Urothelium cell line (cell line): ENCODE measurements at places on chromosomes 12 and 14.
A peak's percentile ranks its signal among the peaks of the same experiment; 100 is the strongest.

DNA sequence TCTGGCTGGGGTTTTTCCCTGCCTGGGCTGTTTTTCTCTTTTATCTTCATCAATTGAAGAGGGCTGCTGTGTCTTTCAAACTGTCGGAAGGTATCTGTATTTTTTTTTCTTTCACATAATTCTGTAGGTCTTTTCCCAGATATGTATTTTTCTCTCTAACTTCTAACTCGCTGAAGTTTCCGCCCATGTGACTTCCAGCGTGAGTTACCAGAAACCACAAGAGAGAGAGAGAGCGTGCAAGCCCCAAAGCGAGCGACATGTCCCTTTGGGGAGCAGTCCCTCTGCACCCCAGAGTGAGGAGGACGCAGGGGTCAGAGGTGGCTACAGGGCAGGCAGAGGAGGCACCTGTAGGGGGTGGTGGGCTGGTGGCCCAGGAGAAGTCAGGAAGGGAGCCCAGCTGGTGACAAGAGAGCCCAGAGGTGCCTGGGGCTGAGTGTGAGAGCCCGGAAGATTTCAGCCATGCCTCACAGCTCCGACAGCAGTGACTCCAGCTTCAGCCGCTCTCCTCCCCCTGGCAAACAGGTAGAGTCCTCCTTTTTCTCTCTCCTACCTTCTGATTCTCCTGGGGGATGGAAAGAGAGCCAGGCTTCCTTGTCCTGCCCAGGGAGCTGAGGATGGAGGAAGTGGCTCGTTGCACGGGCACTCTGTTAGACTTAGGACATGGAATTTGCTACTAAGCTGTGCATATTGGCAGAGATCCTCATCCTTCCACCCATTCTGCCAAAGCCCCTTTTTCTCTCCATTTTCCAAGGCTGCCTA, at the start of gene BATF:
TSS of gene BATF (plus strand) at position 246 of the 759 bp plus-strand sequence. CDS start at position 460, 214 bp downstream.
- no peak for DNase-seq

- DNase-seq = no peak
Measured at GRCh38 chr14:72678356-72678755, 215.5 kb downstream of the DPF3 start.

GRCh38 chr14:99079061-99079727, 192.8 kb downstream of the BCL11B start:
- no peak for DNase-seq

DNA sequence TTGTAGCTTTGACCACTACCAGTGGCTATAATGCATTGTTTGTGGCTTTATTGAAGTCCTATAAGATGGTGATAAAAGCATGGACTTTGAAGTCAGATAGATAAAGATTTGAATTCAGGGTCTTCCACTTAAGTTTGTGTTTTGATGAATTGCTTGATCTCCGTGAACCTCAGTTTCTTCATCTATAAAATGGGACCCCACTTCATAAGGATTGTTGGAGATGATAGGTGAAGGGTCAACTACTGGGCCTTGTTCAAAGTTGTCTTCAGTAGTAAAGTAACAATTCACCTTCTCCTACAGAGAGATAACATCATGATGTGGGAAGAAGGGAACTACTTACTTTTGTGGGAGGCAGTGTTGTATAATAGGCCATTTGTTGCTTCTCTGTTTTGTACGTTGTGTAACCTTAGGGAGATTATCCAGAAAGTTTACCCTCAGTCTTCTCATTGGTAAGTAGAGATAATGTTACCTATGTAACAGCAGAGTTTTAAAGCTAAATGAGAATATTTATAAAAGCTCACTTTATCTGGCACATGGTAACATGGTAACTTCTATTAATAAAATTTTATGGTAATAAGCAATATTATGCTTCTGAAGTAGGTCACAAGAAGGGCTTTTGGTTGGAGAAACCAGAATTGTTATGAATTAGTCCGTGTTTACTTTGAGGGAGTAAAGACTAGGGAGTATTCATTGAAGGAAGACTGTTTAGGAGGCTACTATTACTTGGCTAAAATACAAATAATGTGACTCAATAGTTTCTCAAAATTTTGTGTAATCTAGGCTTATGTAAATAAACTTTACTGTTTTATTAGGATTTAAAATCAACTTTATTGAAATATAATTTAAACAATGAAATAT, 15.1 kb downstream of the ADIPOR2 start:
- no peak for DNase-seq

GRCh38 chr12:108430245-108430644, 84.8 kb upstream of the FICD start:
- no peak for DNase-seq

DNA sequence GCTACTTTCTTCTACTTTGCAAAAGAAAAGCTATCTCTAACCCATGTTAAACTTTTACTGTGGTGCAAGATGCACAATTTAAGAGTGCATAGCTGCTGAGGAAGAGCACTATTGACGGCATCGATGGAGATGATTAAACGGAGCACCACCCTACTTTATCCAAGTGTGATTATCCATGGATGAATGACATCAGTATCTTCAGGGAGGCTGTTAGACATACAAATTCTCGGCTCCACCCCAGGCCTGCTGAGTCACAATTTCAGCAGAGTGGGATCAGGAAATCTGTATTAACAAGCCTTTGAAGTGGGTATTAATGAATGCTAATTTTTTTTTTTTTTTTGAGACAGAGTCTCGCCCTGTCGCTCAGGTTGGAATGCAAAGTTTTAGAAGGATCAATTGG, 16.2 kb downstream of the SLC2A14 start:
- no peak for DNase-seq

DNA sequence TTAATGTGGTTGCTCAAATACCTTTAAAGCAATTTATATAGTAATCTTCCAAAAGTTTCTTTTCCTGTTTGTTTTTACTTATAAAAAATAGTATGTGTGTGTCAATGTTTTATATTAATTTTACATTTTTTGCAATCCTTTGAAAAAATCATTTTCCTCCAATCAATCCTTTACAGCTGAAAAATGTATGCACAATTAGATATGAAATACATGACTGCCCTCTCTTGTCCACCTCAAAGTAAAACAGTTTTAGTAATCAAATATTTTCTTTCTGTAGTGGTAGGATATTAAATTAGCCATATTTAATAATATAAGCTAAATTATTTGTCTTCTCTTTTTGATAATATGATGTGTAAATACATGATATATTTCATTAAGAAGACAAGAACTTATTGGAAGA, 269.9 kb downstream of the ADAMTS20 start:
- DNase-seq = no peak

GRCh38 chr12:54658306-54659264, 10.4 kb upstream of the DCD start:
- DNase-seq = peak; percentile 30

DNA sequence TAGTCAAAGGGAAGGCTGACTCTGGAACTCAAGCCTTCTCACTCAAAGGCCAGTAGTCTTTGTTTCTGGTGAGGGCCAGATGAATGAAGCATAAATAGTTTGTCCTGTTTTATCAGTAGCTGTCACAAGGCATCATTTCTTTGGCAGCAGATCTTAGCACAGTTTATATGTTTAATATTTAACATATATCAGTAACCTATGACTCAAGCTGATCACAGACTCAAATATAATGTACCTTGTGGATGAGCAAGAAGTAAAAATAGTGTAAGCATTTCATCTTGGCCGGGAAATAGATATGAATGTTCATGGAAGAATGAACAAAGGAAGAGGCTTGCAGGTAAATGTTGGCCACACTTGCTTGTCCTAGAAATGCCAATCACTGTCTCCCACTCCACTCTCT, 158.3 kb upstream of the BMP4 start:
- DNase-seq = no peak

DNA sequence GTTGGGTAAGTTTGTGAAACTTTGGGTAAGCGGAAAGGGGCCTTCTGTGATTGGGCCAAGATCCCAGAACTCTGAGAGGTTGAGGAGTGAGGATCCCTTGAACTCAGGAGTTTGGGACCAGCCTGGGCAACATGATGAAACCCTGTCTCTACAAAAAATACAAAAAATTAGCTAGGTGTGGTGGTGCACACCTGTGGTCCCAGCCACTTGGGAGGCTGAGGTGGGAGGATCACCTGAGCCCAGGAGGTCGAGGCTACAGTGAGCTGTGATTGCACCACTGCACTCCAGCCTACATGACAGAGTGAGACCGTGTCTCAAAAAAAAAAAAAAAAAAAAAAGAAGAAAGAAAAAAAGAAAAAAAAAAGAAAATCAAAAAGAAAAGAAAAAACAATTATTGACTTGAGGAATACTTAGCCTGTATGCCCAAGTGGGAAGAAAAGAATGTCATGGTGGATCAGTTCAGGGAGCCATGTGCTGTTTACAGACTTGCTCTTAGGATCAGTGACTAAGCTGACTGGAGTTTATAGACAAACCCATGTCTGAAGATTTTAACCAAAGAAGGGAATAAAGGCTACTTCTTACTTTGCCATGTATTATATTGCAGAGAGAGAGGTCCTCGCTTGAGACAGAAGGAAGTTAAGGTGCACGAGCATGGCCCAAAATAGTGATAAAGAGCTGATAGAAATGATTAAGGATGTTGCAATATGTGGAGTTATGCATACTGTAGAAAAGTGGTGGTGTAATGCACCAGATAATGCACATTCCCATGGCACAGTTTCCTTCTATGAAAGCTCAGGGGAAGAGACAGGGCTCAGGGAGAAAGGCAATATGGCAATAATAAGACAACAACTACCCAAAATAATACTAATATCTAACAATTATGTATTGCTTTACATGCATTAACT, 881 bp downstream of the HSD17B6 start:
- no peak for DNase-seq
